ENCODE measurements at places on chromosomes 6 and 20.

DNA sequence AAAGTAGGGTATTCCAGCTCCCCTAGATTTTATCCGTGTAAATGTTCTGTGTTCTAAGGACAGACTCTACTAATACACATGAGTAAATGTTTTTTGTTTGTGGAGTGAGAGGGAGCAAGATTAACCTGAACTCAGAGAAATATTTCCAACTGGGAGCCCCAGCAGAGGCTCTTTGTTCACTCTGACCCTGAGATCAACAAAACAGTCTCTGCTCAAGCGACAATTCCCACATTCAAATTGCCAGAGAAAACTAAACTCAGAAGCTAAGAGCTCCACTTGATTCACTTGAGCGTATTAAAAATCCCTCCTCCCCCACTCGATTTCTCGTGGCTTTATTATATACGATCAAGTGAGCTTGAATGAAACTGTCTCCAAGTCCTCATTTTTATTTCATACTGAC is 413.9 kb upstream of the JARID2 start:
- no peak for DNase-seq

DNA sequence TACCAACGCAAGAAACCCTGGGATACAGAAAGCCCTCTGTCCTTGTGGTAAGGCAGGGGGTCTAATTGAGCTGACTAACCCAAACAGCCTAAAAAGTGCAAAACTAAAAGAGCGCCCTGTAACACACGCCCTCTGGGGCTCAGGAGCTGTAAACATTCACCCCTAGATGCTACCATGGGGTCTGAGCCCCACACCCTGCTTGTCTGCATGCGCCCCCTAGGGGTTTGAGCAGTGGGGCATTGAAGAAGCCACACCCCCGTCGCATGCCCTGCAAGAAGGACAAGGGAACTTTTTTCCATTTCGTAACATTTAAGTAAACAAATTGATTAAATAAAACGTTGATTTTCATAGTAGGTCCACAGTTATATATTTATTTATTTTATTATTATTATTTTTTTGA is 616.9 kb upstream of the MAN1A1 start:
- DNase-seq: no peak

- no peak for DNase-seq
Observed at GRCh38 chr20:34538671-34539123, 19.8 kb upstream of the MAP1LC3A start.

- no peak for DNase-seq
Observed at GRCh38 chr20:57061051-57061900, 205.2 kb downstream of the BMP7 start.

- no peak for DNase-seq
Observed at GRCh38 chr6:11317885-11318771, 85.7 kb upstream of the NEDD9 start.

DNA sequence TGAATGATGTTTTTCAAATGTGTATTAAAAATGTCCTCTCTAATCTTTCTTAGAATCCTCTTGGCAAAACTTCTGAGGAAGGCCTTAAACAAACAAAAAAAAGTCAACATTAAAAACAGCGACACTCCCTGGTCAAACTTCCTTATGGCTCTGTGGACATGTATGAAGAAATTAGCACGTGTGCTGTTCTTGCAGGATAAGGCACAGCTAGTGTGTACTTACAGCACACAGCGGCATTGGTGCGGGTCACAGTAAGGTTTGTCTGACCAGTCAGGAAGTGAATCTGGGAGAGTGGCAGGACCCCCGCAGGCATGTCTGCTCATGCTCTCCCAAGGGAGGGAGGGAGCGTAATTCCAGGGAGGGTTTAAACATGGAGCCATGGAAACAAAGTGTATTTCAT is 38.8 kb downstream of the SLC22A1 start:
- no peak for DNase-seq

DNA sequence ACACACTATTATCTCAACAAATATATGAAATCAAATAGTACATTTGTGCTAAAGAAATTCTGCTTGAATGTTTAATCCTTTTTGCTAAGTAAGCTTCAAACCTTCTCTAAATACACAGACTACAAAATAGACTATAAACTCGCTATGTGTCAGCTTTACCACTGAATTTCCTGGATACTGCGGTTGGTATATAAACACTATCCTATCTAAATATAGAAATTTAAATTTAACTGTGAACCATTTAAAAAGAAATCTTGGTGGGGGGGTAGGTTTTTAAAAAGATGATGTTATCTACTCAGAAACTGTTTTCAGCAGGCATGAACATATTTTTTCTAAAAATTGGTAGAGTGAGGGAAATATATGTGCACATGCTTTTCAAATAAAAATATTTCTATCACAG is 306.5 kb upstream of the RUNX2 start:
- DNase-seq: no peak

All from left lung (tissue), 14 donors.